Activated CD4-positive, alpha-beta T cell treated with anti-CD3 and anti-CD28 coated beads for 48 hours (primary cell): ENCODE measurements at places on chromosomes 6 and 20.

GRCh38 chr20:15759594-15759993 is 813.7 kb downstream of the KIF16B start:
- DNase-seq = no peak

DNA sequence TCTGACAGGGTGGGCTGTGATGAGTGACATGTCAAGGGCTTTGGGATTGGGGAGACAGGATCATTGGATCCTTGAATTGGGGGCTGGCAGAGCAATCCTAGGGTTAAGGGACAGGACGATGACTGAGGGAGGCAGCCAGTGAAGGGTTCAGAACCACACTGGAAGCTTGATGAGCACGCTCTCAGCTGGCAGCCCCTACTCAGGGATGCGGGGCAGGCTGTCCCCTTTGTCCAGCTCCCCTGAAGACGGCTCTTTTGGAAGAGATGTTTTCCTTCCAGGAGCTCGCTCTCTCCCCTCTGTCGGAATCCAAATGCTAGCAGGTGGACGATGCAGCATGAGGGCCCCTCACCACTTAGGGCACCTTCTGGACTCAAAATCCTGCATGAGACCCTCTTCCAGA is 8.4 kb downstream of the TGM3 start:
- DNase-seq = no peak

- DNase-seq = no peak
Observed at GRCh38 chr6:149567194-149567586, 1.0 kb downstream of the GINM1 start.

GRCh38 chr20:53497246-53497645 is 96.4 kb downstream of the ZNF217 start:
- DNase-seq = no peak

- DNase-seq = no peak
Observed at GRCh38 chr6:124747349-124747748, 214.9 kb upstream of the RNF217 start.
